ENCODE measurements at places on chromosomes 12 and 14.
A peak's percentile ranks its signal among the peaks of the same experiment; 100 is the strongest.

DNA sequence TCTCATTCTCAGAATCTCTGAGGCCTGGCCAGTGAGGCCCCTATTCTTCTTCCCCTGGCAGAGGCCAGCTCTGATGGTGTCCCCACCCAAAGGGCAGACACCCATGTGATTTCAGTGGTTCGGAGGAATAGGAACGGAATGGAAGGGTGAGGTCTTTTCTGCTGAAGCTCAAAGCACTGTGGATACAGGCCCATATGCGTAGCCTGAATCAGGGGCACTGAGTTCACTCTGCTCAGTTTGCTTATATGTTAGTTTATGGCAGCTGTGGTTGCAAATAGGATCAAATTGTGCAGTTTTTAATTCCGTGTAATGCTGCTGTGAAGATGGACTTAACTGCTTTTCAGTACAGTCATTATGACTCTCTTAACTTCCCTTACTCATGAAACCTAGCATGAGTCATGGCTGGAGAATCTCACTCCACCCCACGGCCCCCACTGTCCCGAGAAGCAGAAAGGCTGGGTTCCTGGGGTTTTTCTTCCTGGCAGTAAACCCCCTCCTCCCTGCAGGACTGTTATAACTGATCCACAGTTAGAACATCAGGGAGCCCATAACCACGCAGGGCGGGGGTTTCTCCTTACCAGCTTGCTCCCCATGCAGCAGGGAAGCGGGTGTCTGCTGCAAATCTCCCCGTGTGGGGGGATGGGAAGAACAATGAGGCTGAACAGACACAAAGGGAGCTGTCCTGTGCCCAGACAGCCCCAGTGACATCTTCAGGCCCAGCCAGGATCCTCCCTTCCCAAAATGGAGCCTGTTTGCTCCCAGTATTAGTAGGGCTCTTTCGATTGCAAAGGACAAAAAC is 122.7 kb downstream of the SLC38A6 start:
- DNase-seq, result no peak

DNA sequence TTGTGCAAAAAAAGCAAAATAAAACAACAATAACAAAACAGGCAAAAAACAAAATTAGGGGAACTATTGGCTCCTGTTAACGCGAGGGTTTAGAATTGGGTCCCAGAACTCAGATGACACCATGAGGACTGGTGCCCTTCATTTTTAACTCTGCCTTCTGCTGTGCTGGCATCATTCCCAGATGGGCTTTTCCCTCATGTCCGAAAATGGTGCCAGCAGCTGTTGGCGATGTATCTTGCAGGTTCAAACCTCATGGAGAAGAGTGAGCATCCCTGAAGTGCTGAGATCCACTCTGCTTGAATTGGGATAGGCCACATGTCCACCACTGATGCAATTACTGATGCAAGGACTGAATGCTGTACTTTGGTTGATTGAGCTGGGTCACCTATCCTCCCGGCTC is 61.1 kb downstream of the MYRFL start:
- no peak for DNase-seq

DNA sequence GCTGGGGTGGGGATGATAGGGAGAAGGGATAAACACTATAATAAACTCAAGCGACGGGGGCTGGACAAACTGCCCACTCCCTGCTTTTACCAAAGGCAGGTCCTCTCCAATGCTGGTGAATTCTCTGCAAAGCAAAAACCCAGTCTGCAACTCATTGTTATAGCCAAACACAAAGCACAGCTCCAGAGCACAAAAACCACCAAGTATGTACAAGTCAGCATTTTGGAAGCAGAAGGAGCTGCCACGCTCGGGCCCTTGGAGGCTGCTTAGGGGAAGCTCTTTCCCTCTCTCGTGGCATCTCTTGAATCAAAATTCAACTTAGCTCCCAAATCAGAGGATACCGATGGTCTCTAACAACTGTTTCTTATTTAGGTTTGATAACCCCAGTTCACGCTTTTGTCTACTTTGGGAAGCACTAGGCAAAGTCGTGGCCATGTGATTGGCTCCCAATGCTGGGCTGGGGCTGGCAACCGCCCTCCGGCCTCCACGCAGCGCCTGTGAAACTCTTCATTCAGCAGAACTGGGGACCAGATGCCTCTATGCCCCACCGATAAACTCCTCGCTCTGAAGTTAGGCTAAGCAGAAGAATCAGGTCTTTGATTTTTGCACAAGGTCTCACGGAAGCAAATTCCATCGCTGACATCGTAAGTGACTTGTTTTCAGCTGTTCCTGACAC is 158.5 kb upstream of the FOXN3 start:
- DNase-seq, result no peak

- no peak for DNase-seq
Observed at GRCh38 chr12:118317729-118318128, 55.0 kb downstream of the TAOK3 start.

DNA sequence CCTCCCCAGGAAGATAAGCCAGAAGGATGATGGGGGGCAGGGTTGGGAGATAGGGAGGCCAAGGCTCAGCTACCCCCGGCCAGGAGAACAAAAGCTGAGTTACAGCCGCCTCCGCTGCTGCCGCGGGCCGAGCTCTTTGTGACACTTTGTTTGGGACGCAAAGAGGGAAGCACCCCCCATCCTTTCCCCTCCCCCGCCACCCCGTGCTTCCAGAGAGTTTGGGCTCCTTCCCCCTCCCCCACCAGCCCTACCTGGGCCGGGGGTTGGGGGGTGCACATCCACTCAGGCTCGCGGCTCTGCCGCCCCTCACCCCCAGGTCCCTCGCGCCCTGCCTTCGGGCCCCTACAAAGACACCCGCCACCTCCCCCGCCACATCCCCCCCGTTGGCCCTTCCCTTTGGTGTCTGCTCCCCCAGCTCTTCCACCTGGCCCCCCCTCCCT is 799 bp downstream of the ZNF219 start:
- DNase-seq, result peak; percentile 64

DNA sequence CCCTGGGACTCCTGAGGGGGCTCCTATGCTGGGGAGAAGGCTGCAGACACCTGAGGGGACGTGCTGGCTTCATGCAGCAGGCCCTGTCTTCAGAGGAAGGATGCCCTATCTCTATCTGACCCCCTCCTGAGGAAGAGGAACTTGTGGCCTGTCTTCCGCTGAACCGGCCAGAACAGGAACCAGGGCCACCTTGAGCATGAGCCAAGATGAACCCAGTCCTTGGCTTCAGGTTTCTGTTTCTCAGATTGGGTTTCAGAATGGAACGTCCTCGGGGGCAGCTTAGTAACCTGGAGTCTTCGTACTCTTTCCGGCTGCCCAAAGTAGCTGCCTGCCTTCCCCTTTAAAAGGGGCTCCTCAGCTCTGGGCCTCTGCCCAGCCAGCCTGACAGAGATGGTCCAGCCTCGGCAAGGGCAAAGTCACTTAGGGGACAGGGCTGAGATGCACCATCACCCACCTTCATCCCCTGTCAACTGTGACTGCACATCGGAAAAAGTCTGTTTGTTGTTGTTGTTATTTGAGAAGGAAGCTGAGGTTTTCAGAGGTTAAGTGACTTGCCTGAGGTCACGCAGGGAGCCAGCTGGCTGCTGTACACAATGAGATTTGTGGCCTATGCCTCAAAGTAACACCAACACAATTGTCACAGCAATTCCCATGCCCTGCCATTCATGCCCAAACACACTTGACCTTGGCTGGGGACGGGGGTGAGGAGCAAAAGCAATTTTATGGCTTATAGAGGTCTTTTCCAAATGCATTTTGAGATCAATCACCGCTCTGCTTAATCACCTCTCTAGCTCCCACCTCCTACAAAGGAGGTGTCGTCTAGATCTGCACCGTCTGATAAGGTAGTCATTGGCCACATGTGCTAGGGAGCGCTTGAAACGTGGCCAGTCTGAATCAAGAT is 13.4 kb downstream of the ASB2 start:
- peak; percentile 66 for DNase-seq

GRCh38 chr12:91021076-91021475 is 16.3 kb upstream of the EPYC start:
- DNase-seq, result no peak

GRCh38 chr14:69059658-69060623 is 80.8 kb upstream of the ACTN1 start:
- no peak for DNase-seq

- DNase-seq, result no peak
Observed at GRCh38 chr12:3935078-3935477, 61.9 kb upstream of the PARP11 start.

GRCh38 chr14:64728106-64728505 is 23.9 kb downstream of the PLEKHG3 start:
- no peak for DNase-seq

DNA sequence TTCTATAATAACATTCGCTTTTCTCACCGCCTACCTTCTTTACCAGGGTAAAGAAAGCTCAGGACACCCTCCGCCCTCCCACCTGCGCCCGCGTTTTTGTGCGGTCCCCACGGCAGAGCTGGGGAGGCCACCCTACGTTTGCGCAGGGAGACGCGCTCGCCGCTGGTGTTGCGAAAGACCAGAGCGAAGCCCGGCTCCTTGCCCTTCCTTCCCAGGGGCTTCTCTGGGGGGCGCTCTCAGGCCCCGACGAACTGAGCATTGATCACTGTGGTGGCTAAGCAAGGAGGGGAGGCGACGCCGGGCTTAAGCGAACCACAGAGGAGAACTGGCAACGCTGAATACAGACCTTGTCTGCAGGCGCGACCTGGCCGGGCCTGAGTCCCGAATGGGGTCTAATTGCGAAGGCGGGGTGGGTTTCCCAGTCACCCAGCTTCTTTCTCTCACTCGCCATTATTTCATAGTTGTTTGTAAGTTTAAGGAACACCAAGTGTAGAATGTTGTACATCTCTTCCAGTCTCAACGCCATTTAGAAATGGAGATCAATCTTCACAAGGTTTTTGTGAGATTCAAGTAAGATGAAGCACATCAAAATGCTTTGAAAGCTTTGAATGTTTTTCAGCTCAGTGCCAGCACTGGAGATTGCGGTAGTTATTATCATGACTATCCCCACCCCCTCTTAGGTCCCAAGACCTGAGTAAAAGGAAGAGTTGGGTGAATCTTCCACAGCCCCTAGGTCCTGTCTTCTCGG is 1.7 kb upstream of the NKX2-1 start:
- DNase-seq, result peak; percentile 68

DNA sequence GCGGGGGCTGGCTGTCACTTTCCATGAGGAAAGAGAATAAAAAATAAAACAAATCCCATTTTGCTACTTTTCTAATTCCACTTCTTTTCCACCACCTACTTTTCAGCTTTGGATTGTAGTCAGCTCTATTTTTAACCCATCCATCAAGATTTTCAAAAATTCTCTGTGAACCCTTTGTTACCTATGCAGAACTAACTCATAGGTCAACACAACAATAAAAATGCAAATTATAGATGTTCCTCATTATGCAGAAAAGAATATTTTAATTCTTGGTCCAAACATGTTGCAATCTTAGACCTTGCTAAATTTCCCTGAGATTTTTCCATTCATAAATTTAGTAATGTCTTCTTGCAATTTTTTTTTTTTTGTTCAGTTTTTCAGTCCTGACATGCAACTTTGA is 454.5 kb downstream of the ADAMTS20 start:
- no peak for DNase-seq

DNA sequence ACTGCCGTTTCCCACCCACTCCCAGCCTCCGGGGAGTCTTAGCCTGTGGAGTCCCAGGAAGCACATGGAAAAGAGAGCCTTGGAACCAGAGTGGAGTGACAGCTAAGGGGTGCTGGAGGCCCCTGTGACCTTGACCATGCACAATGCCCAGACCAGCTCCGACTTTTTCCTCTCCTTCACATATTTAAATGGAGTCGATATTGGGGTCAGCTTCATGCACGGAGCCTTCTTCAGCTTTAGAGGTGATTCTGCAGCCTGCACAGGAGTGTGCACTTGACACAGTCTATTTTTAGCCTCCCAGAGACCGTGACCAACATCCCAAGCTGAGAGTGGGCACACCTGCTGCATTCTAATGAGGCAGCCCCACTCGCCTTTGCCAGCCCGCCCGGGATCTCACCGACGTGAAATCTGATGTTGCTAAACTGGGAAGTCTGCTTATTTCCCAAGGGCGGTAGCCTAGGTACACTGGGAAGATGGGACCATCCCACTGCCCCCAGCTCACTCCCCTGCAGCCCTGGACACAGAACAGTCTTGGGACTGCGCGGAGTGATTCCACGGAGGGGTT is 47.5 kb downstream of the PRMT8 start:
- no peak for DNase-seq

DNA sequence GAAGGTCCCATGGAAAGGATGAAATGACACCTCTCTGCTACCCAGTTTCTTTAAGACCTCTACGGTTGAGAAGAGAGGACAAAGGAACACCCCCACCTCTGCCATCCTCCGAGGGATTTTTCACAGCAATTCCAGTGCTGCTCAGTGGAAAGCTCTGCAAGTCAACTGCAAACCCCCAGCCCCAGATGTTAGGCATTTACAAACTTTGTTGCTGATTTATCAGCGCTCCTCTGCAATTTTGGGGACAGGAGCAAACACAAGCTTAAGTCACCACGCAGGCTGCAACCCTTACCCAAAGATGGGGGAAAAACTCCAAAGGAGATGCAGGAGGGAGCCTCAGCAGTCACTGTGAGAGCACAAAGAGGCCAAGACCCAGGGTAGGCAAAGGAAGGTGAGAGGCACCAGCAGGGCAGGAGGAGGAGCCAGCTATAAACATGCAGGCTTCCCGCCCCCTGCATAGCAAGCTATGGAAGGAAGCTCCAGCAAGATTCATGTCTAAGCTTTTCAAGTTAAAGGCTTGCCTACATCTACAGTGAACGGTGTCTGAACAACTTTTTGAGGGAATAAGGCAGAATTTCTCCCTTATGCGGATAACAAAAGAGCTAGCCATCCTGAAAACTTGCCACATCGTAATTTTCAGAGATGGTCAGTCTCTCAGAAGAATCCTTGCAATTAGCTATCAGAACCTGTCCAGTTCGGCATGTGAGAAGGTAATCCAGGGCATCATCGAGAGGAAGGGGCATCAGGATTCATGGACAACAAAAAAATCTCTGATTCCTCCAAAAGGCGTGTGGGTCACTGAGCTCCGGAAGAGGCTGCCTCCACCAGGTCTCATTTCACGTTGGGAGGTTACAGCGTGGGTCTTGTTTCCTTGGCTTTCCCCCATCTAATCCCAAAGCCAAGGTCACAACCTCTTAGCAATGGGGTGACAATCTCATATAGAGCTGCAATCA is 3.9 kb downstream of the CTDSP2 start:
- DNase-seq, result no peak

DNA sequence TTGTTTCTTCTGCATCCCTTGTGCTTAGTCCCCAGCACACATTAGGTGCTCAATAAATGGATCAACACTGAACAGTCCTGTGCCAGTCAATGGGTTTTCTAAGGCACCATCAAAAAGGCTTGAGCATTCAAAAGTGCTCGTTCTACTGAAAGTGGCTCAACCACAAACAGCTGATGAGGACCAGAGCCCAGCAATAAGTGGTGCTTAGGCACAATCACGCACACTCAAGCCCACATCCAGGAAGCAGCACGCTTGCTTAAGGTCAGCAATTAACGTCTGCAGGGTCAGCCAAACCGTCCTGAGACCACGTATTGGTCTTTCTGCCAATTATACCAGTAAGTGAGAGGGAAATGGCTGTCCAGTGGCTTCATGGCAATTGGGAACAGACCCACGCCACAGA is 56.5 kb downstream of the PRIMA1 start:
- peak; percentile 62 for DNase-seq

DNA sequence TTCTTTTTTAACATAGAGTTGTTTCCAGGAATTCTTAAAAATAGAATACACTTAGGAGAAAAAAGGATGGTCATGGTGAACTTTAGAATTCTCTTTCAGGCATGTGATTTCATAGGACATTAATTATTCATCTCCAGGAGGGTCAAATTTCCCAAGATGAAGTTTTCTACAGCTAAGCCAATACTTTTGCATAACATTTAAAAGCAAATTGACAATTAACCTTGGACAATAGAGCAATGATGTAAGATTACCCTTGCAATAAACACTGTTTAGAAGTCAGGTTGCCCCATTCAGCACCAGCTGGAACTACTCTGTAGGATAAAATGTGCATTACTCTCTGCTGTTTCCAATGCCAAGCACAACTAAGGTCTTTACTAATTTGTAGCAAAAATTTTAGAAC is 49.5 kb downstream of the SIX1 start:
- DNase-seq, result no peak
